Iris pigment epithelial cell (primary cell): ENCODE measurements at places on chromosomes 16 and 17.
A peak's percentile ranks its signal among the peaks of the same experiment; 100 is the strongest.

GRCh38 chr17:30279156-30279555 lies 12.6 kb downstream of the BLMH start:
- DNase-seq, result no peak

DNA sequence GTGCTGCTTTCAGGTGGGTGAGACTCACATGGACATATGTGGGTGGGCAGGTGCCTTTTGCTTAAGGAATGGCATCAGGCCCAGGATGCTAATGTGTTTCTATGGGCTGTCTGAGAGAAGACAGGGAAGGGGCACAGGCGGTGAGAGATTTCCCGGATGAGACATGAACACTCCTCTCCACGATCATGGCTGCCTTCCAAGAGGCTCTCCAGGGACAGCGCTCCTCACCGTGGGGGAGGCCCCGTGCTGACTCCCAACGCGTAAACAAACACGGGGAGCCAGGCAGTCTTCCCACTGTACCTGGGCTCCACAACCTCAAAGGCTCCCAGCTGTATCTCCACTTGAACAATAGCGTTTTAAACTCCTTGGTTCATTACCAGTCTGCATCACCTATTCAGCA lies 42.8 kb downstream of the CDK5R1 start:
- peak; percentile 20 for DNase-seq

DNA sequence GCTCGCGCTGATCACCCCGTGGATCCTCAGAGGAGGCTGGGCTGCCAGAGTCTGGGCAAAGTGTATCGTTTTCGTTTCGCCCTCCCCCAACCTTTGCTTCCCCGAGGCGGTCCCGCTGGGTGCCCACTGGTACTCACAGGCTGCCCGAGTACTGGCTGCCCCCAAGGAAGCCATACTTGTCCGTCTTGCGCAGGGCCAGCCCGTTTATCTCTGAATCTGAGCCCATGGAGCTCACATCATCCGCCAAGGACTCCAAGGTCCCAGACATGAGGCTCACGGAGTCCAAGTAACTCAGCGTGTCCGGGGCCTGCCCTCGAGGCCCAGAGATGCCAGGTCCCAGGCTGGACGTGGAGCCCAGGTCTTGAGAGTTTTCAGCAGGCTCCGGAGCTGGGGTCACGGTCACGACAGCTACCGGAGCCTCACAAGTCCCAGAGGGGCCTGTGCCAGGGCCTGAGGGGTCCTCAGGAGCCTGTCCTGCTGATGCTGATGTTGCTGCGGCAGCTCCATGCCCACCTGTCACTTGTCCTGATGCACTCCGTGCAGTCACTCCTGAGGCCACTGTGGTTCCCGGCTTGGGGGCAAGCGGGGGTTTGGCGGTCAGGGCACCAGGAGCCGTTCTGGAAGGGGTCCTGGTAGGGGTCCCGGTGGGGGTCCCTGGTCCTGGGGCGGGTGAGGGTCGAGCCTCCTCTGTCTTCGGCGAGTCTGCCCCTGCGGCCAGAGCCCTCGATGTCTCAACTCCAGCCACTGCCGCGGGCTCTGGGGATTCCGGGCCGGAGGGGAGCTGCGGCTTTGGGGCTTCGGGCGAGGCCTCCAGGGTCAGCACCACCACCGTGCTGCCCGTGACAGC lies 980 bp downstream of the TBC1D10B start:
- peak; percentile 46 for DNase-seq

GRCh38 chr16:81473558-81473957 lies 28.9 kb downstream of the CMIP start:
- DNase-seq, result peak; percentile 61

- peak; percentile 57 for DNase-seq
Measured at GRCh38 chr17:29243792-29244191, 2.9 kb upstream of the CRYBA1 start.
